Lower leg skin (tissue), 4 donors: ENCODE measurements at places on chromosomes 2 and 18. TPM values are rescaled to one million over a fixed set of nuclear protein-coding genes. Genes with fewer than 3 reads are reported as not detected.
A peak's percentile ranks its signal among the peaks of the same experiment; 100 is the strongest.

DNA sequence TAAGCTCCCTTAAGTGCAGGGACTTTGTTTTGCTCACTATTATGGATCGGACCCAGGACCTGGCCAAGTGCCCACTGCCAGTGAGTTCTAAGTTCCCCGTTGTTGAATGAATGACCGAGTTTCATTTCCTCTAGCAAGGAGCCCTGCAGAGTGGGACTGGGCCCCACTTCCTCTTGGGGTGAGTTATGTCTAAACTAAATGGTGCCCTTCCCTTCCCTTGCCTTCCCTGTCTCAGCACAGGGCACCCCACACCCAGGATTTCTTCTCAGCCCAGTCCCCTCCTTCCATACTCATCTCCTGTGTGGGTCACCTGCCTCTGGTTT, 195.3 kb upstream of the HS6ST1 start:
- DNase-seq: no peak

Gene IL36G
- total RNA-seq: 24.2 TPM

- DNase-seq: no peak
Measured at GRCh38 chr2:41729800-41730364, 317.9 kb upstream of the PKDCC start.

- no peak for DNase-seq
Measured at GRCh38 chr18:73835656-73836364, 311.8 kb downstream of the FBXO15 start.

Gene GPR55
- total RNA-seq: not detected

Gene GAL3ST2
- 0.34 TPM for total RNA-seq

DNA sequence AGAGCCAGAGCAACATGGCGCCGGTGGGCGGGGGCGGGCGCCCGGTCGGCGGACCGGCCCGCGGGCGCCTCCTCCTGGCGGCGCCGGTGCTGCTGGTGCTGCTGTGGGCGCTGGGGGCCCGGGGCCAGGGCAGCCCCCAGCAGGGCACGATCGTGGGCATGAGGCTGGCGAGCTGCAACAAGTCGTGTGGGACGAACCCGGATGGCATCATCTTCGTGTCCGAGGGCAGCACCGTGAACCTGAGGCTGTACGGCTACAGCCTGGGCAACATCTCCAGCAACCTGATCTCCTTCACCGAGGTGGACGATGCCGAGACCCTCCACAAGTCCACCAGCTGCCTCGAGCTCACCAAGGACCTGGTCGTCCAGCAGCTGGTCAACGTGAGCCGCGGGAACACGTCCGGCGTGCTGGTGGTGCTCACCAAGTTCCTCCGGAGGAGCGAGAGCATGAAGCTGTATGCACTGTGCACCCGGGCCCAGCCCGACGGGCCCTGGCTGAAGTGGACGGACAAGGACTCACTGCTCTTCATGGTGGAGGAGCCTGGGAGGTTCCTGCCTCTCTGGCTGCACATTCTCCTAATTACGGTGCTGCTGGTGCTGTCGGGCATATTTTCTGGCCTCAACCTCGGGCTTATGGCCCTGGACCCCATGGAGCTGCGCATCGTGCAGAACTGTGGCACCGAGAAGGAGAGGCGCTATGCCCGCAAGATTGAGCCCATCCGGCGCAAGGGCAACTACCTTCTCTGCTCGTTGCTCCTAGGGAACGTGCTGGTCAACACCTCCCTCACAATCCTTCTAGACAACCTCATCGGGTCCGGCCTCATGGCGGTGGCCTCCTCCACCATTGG, 507 bp downstream of the CNNM4 start:
- peak; percentile 90 for DNase-seq

Gene RABL2A
- 18.0 TPM for total RNA-seq

DNA sequence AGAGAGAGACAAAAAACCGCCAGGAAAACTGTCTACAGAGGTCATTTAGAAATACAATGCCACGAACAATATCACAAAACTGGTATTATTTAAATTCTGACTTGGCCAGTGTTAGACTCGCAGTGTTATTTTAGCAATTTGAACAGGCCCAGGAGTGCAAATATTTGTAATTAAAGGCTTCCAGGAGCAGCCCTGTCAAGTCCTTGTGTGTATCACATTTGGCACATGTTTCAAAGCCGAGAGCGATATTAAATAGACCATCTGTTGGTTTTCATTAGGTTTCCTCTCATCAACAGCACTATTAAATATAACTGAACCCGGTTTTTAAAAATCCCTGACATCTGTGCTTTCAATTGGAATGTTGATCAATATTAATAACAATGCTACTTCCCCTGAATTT, 656.9 kb downstream of the TSN start:
- DNase-seq: no peak

Gene PLEKHB2
- total RNA-seq: 58.3 TPM

DNA sequence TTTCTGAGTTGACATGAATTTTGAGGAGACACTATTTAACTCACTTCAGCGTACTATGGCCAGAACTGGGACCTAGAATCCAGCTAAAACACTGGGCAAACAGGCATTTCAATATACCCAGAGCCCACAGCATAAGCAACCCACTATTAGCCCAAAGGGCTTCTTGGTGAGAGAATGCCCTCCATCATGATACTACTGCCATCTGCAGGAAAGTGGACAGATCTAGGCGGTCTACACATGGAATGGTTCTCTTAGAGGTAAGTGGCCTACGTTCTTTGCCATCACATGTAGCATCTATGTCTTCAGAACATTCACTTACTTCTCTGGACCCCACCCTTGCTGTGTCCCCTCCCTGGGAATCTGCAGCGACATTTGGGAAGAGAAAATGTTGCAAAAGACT, 181.3 kb upstream of the LINC00305 start:
- DNase-seq: no peak

DNA sequence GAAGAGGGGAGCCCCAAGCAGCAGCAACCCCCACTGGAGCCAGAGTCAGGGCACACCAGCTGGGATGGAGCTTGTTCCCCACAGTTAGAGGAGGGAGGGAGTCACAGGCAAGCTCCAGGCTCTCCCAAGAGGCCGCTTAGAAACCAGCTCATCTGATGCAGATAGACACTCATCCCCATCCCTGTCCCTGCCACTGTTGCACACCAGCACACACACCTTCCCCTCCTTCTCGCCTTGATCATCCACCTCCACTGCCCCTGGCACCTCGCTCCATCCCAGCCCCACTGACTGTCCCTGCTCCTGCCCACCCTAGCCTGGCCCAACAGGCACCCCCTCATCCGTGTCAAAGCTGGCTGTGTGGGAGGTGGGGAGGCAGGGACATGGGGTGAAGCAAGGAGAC, 1.5 kb upstream of the RUFY4 start:
- DNase-seq: peak; percentile 12

Gene ADAM23
- 0.39 TPM for total RNA-seq

Gene ANKRD30B
- total RNA-seq: not detected

Gene RGPD8
- total RNA-seq: 24.8 TPM

DNA sequence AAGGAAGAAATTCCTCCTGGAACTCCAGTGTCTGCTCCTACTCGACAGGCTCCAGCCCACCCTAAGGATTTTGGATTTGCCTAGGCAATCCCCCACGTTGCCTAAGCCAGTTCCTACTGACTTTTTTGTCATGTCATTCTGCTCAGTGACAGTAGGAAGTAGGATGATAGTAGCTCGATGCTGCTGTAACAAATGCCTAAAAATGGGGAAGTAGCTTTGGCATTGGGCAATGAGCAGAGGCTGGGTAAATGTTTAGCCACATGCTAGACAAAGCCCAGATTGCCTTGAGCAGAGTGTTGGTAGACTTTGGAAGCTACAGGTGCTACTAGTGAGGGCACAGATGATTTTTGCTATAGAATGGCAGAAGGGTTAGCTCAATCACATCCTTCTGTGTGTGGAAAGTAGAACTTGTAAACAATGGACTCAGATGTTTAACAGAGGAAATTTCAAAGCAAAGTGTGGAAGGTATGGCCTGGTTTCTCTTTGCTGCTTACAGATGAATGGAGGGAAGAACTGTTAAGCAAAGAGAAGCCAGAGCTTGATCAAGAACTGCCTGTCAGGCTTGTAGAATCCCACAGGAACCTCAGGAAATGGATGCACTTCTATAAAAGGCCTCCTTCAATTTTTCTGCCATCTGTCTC, 154.8 kb downstream of the RNF144A start:
- DNase-seq: peak; percentile 68

- DNase-seq: no peak
Measured at GRCh38 chr18:421247-422155, 79.0 kb downstream of the COLEC12 start.

DNA sequence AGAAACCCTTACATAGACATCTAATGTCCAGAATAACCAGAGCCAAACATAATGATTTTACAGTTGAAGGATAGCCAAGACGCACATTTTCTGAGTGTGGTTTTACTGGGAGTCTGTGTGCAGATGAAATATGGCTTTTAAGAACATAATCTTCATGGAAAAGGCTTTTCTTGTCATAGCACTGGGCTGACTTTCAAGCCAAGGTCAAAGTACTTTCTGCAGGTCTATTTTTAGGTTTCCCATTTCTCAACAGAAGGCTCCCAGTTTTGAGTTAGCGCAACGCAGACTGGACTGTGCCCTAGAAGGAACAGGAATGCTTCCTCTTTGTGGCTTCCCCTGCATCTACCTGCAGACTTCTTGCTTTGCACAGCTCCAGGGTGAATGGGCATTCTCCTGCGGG, 92.3 kb upstream of the UPP2 start:
- no peak for DNase-seq
